ENCODE measurements at places on chromosomes 13 and 19. TPM values are rescaled to one million over a fixed set of nuclear protein-coding genes. Genes with fewer than 3 reads are reported as not detected.

The CFAP97D2 gene
- total RNA-seq, result not detected

The KLK12 gene
- not detected for total RNA-seq

The WDR88 gene
- not detected for total RNA-seq

The WBP4 gene
- 24.2 TPM for total RNA-seq

The SIGLEC5 gene
- 0.72 TPM for total RNA-seq

The VSIG10L gene
- 1.9 TPM for total RNA-seq

The ZNF486 gene
- 2.0 TPM for total RNA-seq

The TPGS1 gene
- 58.7 TPM for total RNA-seq

The PSG2 gene
- total RNA-seq, result not detected

The SYT3 gene
- total RNA-seq, result 0.46 TPM

The RASL11A gene
- total RNA-seq, result 4.8 TPM

The ATP1A3 gene
- total RNA-seq, result 0.11 TPM

The EFNB2 gene
- 13.0 TPM for total RNA-seq

The HSH2D gene
- total RNA-seq, result 1.4 TPM

The BST2 gene
- total RNA-seq, result 895 TPM

The ZNF799 gene
- 2.5 TPM for total RNA-seq

The ZNF439 gene
- total RNA-seq, result 5.7 TPM

The RNF225 gene
- total RNA-seq, result not detected

The SHISA7 gene
- not detected for total RNA-seq

The ONECUT3 gene
- not detected for total RNA-seq

The RPL21 gene
- 1,800 TPM for total RNA-seq

The DLEU7 gene
- total RNA-seq, result 1.1 TPM

The SLC7A1 gene
- 2.2 TPM for total RNA-seq

The NLRP11 gene
- not detected for total RNA-seq

The CEACAM3 gene
- total RNA-seq, result not detected

The VSTM1 gene
- not detected for total RNA-seq

The CEACAM19 gene
- 9.2 TPM for total RNA-seq

The LAIR1 gene
- total RNA-seq, result 49.4 TPM

The BCL2L12 gene
- 8.9 TPM for total RNA-seq

The CYP4F11 gene
- total RNA-seq, result not detected

The PSG6 gene
- total RNA-seq, result not detected

The LRRC63 gene
- total RNA-seq, result 2.7 TPM

The ZNF132 gene
- 8.0 TPM for total RNA-seq

The PGLYRP2 gene
- total RNA-seq, result not detected

The DCLK1 gene
- total RNA-seq, result 22.6 TPM

The PTPRH gene
- 42.8 TPM for total RNA-seq

The TRPC4 gene
- 0.65 TPM for total RNA-seq

The GRIK5 gene
- total RNA-seq, result 6.2 TPM

The DIAPH3 gene
- 0.68 TPM for total RNA-seq

The SYCN gene
- not detected for total RNA-seq

The GSX1 gene
- total RNA-seq, result not detected

The TTC9B gene
- not detected for total RNA-seq

The PRR12 gene
- total RNA-seq, result 14.4 TPM

The ZIM2 gene
- 3.1 TPM for total RNA-seq

The LGALS14 gene
- total RNA-seq, result 2.2 TPM

The KLC3 gene
- 0.28 TPM for total RNA-seq

The SPINT2 gene
- total RNA-seq, result 76.5 TPM

All from adrenal gland (tissue), 19 donors.